ENCODE measurements at places on chromosomes 3 and 15. TPM values are rescaled to one million over a fixed set of nuclear protein-coding genes. Genes with fewer than 3 reads are reported as not detected.

DNA sequence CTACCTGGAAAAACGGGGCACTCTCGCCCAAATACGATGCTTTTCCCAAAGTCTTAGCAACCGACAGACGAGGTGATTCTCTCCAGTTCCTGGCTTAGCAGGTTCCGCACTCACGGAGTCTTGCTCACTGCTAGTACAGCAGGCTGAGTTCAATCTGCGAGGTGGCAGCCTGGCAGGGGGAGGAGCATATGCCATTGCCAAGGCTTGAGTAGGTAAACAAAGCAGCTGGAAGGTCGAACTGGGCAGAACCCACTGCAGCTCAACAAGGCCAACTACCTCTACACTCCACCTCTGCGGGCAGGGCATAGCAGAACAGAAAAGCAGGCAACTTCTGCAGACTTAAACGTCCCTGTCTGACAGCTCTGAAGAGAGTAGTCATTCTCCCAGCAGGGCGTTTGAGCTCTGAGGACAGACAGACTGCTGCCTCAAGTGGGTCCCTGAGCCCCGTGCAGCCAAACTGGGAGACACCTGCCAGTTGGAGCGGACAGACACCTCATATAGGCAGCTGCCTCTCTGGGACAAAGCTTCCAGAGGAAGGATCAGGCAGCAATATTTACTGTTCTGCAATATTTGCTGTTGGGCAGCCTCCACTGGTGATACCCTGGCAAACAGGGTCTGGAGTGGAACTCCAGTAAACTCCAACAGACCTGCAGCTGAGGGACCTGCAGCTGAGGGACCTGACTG, 73.4 kb upstream of the CADM2 start:
- DNase-seq: no peak

DNA sequence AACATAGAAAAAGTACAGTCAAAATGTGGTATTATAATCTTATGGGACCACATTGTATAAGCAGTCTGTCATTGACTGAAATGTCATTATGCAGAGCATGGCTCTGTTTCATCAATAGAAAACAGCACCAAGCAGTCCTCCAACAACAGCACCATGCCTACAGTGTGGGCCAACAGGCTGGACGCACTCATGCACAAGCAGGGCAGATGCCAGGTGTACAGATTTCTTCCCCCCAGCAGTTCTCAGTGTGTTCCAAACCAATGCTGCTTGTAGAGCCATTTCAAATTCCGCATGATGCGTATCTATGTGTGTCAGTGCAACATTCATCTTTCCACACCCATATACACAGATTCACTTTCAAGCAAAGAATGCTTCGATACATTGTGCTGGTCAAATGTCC, 253.1 kb downstream of the CHL1 start:
- no peak for DNase-seq

DNA sequence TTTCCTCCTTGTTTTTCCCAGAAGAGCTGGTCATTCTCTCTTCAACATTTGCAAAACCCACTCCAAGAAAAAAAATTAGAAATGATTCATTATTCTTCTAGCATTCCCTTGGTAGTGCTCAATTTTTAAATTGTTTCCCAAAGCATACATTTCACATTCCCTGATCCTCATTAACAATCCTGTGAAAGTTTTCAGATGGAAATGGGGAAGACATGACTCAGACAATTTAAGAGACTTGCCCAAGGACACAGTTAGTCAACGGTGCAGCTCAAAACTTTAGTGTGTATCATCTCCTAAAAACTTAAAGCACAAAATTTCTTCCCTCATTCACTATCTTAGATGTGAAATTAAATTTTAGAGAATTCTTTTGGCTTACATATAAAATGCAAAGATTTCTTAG, 17.1 kb upstream of the ABI3BP start:
- DNase-seq: no peak

GRM7 gene
- not detected for total RNA-seq

- no peak for DNase-seq
Observed at GRCh38 chr15:60259469-60259868, 138.3 kb downstream of the ANXA2 start.

RAP2B gene
- total RNA-seq: 30.7 TPM

GRCh38 chr3:65569129-65569528, 469.6 kb downstream of the MAGI1 start:
- DNase-seq: no peak

- no peak for DNase-seq
Observed at GRCh38 chr3:13881536-13882410, 1.9 kb upstream of the WNT7A start.

LRRC31 gene
- not detected for total RNA-seq

GALNT15 gene
- 25.1 TPM for total RNA-seq

GRCh38 chr3:32421185-32421584, 29.5 kb downstream of the CMTM7 start:
- DNase-seq: no peak

- no peak for DNase-seq
Observed at GRCh38 chr3:155009217-155009616, 70.9 kb upstream of the MME start.

RHCG gene
- not detected for total RNA-seq

DNA sequence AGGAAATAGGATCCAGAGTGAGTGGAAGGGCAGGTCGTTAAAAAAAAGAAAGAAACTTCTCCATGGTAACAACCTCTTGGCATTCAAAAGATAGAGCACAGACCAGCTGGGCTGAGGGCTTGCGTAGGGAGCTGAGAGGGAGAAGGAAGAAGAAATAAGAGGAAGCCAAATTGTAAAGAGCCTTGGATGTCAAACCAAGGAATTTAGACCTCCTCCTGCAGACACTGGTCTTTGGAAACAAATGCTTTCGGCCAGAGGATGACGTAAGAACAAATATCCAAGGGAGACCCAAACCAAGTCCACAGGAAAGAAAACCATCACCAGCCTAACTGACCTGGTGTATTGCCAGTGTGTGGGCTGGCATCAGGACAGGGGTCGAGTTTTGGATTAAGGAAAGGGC, 155.2 kb downstream of the UACA start:
- no peak for DNase-seq

PTH1R gene
- not detected for total RNA-seq

DNA sequence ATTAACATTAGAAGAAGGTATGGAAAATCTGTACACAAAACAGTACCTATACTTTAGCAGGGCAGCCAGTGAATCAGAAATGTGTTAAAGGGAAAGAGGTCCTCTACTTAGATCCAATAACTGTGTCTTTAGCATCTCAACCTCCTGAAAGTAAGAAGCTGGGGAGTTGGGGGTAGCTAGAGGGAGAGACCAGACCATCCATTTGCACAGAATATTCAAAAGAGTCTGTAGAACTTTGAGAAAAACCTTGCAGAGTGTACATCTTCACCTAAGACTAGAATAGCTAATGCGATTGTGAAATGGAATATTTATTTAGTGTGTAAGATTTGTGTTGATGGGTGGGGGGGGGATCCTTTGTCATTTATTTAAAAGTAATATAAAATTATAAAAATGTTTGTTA, 124.8 kb downstream of the RBPMS2 start:
- DNase-seq: no peak

DNA sequence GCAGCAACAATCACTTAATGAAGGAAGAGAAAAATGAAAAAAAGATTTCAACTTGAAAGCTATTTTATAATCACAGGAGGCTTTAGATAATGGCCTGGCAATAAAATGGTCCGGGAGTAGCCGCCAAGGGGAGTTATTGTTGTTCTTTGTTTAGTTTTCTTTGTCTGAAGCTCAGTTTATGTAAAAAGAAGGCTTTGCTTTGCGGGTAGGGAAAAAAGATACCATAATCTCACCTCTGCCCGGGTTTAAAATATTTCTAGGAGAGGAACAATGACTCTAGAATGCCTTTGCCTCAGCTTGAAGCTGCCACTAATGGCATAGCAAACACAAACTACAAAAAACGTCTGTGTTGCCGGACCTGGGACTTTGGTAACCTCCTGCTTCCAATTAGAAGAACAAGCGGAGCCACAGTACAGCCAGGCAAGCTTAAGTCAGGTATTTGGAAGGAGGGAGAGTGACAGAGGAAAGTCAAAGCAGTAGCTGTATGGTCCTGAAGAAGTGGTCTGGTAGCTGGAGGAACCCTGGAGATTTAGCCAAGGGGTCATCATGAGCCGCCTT, 764.5 kb downstream of the TUSC7 start:
- DNase-seq: no peak

DNA sequence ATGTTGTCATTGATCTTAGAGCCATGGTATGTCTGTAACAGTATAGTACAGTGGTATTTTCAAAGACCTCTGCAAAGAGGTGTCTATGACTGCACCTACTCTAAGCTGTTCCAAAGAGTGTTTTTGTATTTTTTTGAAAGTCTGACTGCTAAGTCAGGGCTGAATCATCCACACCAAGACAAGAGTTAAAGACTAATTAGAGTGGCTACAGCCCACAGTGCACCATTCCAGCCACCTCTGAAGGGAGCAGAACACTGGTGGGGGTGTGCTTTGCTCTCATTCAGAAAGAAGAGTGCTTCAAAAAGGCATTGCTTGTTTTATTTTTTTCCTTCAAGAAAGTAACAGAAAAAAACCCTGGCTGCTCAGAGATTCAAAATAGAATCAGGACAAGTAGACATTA, 301.4 kb downstream of the GABRG3 start:
- DNase-seq: no peak

- DNase-seq: peak; percentile 68
Observed at GRCh38 chr15:70650567-70651302, 112.6 kb downstream of the UACA start.

TSEN2 gene
- total RNA-seq: 11.3 TPM

- DNase-seq: no peak
Observed at GRCh38 chr3:123152687-123153086, 49.1 kb upstream of the SEC22A start.

GRCh38 chr3:167811031-167811430, 75.5 kb downstream of the SERPINI1 start:
- no peak for DNase-seq

NPHP3 gene
- total RNA-seq: 31.7 TPM

DNA sequence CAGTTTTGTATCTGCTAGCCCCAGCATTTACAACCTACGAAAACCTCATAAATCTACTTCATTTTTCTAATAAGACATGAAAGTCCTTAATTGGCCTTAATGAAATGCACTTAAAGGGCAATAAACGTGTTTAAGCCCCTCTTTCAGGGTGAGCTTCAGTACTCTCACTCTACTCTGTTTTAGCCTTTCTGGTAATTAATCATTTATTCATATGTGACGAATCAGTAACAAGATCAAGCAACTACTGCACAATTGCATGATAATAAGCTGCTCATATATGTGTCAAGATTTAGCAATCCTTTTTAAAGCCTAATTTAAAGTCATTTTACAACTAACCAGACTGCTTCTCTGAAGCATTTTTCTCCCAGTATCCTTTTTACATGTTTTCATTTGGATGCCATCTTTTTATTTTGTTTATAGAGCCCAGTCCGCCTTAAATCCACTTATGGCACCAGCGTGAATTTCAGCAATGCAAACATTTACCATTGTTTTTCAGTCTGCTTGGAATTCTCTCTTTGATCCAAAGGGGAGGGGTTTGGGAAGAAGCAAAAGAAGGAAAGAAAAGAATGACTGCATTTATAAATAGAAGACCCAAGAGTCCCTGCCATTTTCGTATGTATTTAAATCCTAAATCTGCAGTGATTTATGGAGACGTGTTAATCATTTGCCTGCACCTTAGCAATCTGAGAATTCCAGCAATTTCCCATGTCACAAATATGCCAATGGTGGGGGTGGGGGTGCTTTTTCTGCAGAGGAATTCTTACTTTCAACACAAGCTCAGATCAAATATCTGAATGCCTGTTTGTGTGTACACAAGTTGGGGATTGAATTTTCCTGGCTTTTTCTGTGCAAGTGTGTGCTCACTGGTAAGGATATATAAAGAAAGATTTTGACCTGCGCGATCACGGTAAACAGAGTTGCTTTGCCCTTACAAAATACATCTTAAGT, 230.8 kb upstream of the TBC1D5 start:
- DNase-seq: no peak

- DNase-seq: no peak
Observed at GRCh38 chr15:38709196-38709595, 144.6 kb upstream of the RASGRP1 start.

CNTN4 gene
- 0.19 TPM for total RNA-seq

DNA sequence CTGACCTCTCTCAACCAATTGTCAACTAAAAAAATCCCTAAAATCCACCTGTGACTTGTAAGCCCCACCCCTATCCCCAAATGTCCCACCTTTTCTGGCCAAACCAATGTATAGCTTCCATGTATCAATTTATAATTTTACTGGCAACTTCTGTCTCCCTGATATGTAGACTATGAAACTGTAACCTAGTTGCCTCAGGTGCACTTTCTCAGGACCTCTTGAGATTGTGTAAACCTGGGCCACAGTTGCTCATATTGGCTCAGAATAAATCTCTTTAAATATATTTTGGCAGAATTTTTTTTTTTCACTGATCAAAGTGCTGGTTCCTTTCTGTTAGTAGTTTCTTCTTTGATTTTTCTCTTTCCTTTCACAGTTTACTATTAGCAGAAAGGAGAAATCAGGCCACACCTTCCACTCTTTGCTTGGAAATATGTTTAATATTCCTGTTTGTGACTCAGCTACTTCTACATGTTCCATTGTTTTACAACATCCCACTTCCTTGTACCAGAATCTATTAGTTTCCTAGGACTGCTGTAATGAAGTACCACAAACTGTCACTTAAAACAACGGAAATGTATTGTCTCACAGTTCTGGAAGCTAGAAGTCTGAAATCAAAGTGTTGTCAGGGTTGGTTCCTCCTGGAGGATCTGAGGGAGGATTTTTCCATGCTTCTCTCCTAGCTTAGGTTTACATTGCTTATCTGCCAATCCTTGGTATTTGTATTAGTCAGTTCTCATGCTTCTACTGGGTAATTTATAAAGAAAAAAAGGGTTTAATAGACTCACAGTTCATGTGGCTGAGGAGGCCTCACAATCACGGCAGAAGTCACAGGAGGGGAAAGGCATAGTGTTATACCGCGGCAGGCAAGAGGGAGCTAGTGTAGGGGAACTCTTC, 801.2 kb upstream of the ARPP21 start:
- no peak for DNase-seq

CNTN6 gene
- 0.05 TPM for total RNA-seq

- DNase-seq: no peak
Observed at GRCh38 chr3:160049988-160050387, 61.4 kb downstream of the IL12A start.

SACM1L gene
- 27.8 TPM for total RNA-seq

Data from glomerular endothelial cell (primary cell).